ENCODE measurements at places on chromosomes 1 and 21.

DNA sequence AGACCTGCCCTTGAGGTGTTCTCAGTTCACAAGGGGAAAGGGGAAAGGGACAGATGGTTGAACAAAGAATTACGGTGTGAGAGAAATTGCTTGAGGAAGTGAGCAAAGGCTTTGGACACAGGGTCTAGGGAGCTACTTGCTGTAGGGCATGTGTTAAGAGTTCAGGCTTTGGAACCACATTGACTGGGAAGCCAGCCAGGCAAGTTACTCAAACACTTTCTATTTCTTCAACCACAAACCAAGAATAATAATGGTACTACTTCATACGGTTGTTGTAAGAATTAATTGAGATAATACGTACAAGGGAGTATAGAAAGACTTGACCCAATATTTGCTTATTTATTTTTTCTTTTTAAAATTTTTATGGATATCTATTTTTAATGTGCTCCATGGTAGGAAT, 26.6 kb downstream of the AK4 start:
- DNase-seq: no peak

- DNase-seq: no peak
These were observed 2.4 kb downstream of the SELE start for GRCh38 chr1:169731446-169731845.

GRCh38 chr1:86774305-86775295, 70.2 kb downstream of the SH3GLB1 start:
- no peak for DNase-seq

DNA sequence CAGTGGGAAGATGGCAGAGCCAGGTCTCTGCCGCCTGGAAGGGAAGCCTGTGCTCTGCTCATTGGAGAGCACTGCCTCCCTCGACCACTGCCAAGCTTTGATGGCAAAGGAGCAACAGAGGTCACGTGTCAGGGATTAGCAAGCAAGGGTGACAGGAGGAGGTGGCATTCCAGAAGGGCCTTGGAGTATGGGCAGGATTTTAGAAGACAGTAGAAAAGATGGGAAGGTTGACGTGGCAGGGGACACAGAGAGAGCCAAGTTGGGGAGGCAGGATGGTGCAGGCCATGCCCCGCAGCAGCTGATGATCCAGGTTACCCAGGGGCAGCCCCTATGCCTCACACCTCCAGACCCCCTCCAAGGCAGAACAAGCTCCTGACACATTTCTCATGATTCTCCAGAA, 21.9 kb upstream of the LBR start:
- DNase-seq: no peak

DNA sequence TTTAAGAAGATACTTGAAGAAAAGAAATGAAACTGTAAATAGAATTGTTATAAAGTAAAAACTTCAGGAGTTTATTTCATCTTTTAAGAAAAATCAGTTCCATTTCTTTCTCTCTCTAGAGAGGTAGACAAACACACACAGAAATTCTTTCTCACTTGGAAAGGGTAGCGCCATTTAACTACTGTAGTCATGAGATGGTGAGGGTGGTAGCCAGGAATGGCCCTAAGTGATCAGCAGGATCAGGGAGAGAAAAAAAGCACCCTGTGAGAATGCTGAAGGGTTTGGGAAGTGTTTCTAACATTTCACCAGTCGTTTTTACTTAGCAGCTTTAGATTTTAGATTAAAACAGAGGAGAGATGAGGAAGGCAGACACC, 205.7 kb upstream of the RUNX1 start:
- DNase-seq: no peak

DNA sequence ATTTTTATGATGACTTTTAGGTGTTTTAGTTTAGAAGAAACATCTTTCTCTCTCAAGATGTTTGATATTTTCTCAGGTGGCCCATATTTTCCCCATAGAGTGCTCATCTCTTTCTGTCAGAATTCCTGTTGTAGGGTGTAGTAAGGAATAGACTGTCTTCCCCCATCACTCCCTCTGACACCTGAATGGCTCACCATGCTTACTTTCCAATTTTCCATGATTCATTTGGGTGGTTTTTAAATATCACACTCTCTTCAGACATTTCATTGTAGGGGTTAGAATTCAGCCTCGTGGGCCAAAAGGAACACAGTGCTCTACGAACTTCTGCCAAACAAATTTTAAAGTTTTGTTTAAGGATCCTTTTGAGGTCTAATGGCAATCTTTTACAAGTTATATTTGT, 24.0 kb downstream of the GIPC2 start:
- DNase-seq: no peak

DNA sequence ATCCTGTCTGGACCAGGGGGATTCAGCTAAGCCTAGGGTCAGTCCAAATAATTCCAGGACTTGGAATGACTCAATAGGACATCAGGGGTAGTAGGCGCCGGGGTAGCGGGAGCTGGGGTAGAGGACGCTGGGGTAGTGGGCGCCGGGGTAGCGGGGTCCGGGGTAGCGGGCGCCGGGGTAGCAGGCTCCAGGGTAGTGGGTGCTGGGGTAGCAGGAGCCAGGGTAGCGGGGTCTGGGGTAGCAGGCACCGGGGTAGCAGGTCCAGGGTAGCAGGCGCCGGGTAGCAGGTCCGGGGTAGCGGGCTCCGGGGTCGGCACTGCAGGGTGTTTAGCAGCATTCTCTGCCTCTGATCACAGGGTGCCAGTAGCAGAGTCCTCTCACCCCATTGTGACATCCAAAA, 248.9 kb downstream of the KCNJ6 start:
- no peak for DNase-seq

DNA sequence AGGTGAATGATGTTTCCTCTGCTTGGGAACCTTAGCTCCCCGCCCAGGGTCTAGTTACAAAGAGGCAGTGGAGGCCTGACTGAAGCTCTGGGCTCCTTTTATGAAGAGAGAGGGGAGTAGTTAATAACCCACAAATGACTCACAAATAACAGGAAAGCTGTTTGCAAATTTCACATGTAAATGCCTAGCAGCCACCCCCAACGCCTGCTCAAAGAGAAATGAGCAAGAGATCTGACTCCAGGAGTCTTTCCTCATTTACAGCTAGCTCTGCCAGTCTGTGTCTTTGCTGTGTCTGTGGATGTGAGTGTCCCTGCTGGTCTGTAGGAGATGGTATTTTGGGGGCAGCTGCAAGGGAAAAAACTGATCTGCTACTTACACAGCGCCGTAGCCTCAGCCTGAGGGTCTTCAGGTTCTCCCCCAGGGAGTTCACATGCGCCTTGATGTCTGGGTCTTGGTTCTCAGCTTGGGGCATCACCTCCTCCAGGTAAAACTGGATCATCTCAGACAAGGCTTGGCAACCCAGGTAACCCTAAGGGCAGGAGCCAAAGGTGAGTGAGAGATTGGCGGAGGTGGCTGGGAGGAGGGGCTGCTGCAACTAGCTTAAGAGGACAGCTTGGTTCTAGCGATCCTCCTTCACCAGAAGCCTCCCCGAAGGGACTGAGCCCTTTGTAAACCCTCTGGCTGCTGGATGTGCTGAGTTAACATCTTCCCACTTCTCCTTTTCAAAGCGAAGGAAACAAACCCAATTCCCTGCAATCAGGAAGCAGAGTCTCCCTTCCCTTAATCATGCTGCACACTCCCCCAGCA, at the start of gene IL19:
TSS of gene IL19 (plus strand) at position 243 of the 807 bp plus-strand sequence. CDS start 65,890 bp downstream, outside the sequence.
- no peak for DNase-seq

DNA sequence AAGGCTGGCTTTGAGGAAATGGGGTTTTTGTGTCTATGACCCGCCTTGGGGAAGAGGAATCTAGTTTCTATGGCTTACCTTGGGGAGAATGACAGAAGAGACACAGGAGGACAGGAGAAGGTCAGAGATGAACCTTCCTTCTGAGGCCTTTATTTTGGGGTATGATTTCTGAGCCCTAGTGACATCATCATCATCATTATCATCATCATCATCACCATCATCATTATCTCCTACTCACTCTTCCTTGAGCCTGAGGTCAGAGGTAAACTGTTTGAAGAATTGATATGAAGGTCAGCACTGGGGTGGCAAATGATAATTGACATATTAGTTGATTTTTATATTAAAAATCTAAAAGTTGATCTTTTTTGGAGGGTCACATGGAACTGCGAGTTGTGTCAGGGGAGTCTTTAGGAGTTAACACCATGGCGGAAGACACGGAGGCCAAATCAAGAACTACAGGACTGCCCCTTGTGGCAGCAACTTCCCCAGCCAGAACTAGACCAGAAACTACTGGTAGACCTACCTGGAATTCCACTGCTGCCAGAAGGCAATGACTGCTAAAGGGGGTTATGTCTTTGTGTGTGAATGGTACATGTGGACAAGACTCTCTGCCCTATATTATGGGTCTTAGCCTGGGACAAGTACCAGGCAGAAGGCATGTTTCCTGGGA, 49.8 kb upstream of the WLS start:
- DNase-seq: no peak

GRCh38 chr1:161799792-161800191, 33.7 kb downstream of the ATF6 start:
- DNase-seq: no peak

- DNase-seq: no peak
These were observed 576.9 kb downstream of the MATN1 start for GRCh38 chr1:30146448-30146847.

GRCh38 chr1:15231714-15232201, 15.3 kb upstream of the FHAD1 start:
- no peak for DNase-seq

GRCh38 chr1:200379940-200380588, 29.8 kb downstream of the ZNF281 start:
- no peak for DNase-seq

GRCh38 chr1:111347026-111347425, 56.4 kb downstream of the CHIA start:
- no peak for DNase-seq

DNA sequence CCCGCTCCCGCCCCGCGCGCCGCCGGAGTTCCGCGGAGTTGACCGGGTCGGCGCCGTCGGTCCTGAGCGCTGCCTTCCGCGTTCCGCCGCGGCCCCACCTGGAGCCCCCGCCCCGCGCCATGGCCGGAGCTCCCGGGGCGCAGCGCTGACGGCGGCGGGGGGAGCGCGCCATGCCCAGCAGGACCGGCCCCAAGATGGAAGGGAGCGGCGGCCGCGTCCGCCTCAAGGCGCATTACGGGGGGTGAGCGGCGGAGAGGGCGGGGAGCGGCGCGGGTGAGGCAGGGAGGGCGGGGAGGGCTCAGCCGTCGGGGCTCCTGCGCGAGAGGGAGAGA, 216 bp downstream of the PRKCZ start:
- DNase-seq: no peak

- no peak for DNase-seq
These were observed 1418.5 kb downstream of the PLA2G4A start for GRCh38 chr1:188247255-188247654.

DNA sequence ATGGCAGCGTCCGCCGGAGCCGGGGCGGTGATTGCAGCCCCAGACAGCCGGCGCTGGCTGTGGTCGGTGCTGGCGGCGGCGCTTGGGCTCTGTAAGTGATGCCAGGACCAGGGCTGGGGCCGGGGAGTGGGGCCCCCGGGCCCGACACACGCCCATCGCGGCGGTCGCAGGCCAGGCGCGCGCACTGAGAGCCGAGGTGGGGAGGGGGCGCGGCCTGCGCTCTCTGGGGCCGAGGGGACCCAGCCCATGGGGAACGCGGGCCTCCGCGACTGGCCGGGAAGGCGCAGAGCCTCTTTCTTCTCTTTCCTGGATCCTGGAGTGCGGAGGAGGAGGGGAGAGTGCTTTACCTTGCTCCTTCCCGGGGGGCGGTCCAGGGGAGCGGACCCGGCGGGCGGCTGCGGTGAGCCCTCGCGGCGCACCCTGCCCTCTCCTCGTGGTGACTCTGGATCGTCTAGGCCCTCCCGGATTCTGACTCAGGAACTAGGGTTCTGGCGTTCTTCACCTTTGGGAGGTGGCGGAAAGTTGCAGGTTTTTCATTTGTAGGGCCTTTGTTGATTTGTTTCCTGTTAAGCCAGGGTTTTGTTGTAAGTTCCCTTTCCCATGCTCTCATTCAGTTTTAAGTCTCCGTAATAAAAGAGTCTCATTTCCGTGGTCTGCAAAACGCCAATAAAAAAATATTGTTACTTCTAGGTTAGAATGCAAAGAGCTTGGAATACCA, 529 bp downstream of the MPZL1 start:
- peak; percentile 27 for DNase-seq

DNA sequence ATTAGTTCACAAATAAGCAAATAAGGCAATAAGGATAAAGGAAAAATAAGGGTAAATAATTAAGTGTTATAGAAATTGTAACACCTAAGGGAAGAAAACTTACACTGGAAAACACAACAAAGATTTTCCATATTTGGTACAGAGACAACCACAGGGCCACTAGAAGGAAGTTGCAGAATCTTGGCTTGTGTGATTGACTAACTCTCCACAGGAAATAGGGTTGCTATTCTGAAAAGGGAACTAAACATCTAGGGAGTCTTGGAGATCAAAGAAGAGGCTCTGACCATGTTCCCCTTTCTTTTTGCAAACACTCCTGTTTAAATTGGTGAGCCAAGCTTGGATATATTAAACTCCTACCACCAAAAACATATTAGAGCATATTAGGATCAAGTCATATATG, 59.1 kb downstream of the APCS start:
- no peak for DNase-seq

GRCh38 chr1:214546886-214547641, 4.3 kb downstream of the PTPN14 start:
- no peak for DNase-seq

DNA sequence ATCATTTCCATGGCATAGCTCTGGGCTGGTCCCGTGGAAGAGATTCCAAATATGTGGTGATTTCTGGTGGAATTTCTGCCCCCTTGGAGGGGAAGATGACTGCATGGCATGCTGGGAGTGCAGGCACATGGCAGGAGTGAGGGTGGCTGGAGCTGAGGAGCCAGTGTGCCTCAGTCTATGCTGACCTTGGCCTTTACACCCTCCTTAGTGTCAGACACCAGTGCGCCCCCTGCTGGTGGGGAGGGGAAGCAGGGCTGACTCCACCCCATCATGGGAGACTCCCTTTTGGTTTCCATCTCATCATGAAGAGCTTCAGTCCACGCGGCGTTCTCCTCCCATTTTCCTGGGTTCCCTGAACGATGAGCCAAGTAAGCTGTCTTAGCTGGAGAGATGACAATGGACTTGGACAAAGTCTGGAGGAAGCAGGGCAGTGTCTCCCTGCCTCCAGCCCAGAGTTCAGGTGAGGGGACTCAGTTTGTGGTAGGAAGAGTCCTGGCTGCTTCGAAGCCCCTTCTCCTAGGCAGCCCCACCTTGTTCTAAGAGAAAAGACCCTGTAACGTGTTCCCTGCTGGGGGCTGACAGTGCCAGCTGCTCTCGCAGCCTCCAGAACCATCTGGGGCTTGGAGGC, 10.3 kb downstream of the ALX3 start:
- DNase-seq: peak; percentile 31

- DNase-seq: no peak
These were observed 36.8 kb upstream of the DUSP10 start for GRCh38 chr1:221778535-221779142.

- no peak for DNase-seq
These were observed 4.7 kb downstream of the ADSS2 start for GRCh38 chr1:244447024-244447423.

Data from cerebellar cortex (tissue), 1 donor.